Omental fat pad (tissue), 4 donors: ENCODE measurements at places on chromosomes 4 and X.

DNA sequence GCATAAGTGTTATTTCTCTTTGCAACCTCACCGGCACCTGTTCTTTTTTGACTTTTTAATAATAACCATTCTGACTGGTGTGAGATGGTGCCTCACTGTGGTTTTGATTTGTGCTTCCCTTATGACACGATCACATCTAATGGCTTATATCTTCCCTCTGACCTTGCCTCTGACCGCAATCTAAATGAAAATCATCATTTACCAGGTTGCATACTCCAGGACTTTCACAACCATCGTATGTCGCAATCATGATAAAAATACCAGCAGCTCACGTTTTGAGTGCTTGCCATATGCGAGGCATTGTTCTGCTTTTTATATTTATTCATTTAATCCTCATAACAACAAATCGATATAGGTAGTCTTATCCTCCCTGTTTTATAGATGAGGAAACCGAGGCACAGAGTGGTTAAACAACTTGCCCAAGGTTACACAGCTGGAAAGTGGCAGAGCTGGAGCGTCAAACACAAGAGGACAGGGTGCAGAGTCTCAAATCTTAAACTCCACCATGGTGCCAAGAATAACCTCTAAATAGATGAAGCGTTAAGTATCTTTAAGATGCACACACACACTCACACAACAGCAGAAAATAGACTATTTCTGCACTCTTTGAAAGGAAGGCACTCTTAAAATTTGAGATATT, 102.2 kb downstream of the SEL1L3 start:
- DNase-seq: no peak

DNA sequence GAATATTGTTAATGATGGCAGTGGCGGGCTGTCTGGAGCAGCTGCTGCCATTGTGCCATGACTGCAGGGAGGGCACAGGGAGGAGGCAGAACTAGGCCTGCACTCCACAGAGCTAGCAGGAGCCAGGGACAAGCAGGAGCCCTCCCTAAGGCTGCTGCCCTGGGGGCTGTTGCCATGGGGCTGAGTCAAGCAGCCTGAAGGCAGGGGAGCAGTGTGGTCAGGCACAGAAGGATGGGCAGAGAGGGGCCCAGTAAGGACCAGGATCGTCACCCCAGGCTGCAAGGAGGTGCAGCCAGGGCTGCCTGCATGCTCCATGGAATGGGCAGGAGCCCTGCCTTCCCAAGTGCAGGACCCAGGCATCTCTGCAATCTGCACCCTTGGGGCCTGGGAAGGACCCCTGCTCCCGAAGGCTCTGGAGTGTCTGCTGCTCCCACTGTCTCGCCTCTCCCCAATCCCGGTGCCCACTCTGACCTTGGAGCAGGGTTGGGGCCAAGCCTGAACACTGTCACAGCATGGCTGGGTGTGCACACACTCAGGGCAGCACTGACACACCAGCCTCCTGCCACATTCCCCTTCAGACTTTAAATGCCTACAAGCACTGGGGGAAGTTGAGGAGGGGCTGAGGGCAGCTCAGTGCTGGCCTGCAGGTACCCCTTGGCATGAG, 98.3 kb upstream of the GALNTL6 start:
- no peak for DNase-seq

- DNase-seq: no peak
These were observed 3.9 kb upstream of the PDLIM5 start for GRCh38 chr4:94447754-94448411.

- DNase-seq: no peak
These were observed 108.6 kb upstream of the MAD2L1 start for GRCh38 chr4:120175272-120175671.

DNA sequence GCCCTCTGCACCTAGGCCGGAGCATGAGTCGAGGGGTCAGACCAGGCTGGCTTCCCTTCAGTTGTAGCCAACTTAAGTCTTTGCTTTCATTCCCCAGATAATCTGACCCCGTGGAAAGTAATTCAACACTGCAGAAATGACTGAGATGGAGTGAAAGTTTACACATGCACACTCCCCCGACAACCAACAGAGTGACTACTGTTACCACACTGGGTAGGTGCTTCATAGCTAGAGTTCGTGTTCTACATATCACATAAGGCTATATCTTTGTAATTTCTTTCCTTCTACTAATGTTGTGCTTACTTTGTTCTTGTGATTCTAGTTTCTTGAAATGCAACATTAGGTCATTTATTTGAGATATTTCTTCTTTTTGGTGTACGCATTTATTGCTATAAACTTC, 7.2 kb upstream of the CTAG2 start:
- no peak for DNase-seq

DNA sequence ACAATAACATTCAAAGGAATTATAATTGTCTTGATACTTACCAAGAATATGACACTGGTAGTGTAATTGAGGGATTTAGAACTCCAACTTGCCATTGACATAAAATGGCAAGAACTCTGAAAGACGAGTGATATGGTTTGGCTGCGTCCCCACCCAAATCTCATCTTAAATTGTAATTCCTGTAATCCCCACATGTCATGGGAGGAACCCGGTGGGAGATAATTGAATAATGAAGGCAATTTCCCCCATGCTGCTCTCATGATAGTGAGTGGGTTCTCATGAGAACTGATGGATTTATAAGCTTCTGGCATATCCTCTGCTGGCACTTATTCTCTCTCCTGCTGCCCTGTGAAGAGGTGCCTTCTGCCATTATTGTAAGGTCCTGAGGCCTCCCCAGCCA, 1536.4 kb downstream of the TECRL start:
- DNase-seq: no peak

DNA sequence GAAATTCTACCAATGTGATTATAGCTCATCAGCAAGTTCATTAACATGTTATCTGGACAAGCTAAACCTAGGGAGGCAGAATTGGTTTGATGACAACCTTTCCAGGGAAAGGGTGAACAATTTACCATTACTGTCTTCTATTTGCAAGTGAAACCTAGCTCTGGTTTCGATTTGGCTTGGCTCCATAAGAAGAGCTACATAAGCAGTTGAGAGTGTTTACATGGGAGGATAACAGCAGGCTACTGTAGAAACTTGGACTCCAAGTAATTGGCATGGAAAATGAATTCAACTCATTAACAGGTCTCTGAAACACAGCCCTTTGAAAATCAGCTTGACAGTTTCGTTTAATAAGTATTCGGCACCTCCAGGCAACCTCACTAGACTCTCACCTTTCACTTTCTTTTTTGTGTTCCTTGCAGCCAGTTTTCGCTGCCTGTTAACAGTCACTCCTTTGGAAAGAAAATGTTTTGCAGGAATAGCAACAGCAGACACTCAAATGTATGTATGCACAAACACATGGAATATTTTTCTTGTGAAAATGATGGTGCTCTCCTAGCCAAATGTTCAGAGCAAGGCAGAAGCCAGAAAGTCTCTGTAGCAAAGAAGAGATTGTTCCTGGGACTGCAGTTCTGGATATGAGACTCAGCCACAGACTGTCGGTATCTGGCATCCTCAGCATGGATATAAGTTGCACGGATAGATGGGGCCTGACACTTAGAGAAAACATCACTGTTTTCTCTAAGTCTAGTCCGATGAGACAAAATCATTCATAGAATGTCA, 27.5 kb downstream of the POU3F4 start:
- no peak for DNase-seq

DNA sequence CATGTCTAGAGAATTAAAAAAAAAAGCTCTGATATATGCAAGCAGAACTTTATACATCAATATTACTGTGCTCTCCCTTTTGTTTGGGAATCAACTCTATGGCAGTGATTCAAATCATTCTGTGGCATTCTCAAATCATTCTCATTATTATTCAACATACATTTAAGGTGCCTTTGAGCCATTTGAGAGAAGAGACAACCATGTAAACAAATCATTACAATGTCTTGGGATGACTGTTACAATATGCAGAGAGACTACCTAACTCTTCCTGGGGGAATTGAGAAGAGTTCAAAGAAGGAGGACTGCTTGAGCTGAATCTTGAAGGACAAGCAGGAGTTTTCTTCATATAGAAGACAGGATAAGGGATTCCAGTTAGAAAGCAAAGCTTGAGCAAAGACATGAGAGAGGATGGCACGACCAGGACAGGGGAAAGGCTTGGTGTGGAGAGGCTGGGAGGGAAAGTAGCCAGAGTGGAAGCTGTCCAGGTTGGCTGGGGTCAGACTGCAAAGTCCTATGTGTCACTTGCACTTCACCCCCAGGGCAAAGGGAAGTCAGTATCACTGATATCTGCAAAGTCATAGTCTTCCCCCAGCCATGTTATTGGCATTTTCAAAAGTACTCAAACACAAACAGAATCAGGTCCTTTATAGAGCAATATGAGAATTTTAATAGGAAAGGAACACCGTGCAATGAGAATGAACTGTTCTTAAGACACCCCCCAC, 9.0 kb downstream of the SEC24D start:
- DNase-seq: no peak

GRCh38 chr4:105022811-105023667, 123.6 kb upstream of the TET2 start:
- no peak for DNase-seq

GRCh38 chr4:75494563-75494962, 19.6 kb downstream of the RCHY1 start:
- DNase-seq: no peak

DNA sequence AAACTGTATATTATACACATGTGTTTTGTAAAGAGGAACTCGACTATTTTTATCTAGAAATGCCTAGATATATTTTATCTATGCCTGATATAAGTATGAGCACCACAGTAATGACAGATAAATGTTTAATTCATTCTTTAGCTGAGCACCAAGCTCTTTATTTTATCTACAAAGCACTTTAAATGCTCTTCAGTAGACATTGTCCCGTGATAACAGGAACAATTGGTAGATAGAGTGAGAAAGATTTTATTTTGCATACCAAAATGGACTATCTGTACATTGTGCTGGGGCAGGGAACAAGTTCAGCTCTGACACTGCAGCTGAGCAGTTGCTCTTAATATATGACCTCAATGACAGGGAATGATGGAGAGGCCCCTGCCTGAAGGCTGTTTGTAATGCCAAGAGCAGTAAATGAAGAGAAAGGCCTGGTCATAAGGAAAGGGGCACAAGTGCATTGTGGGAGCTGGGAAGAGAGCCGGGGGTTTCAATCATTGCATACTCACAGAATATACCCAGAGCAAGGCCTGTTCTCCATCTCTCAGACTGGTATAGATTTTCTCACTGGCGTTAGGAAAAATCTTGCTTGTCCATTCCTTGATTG, 57.3 kb downstream of the SEPTIN11 start:
- no peak for DNase-seq

DNA sequence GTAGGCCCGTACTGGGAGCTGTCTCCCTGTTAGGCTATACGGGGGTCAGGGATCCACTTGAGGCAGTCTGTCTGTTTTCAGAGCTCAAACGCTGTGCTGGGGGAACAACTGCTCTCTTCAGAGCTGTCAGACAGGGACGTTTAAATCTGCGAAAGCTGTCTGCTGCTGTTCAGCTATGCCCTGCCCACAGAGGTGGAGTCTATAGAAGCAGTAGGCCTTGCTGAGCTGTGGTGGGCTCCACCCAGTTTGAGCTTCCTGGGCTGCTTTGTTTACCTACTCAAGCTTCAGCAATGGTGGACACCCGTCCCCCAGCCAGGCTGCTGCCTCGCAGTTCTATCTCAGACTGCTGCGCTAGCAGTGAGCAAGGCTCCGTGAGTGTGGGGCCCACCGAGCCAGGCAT, 27.3 kb upstream of the PHEX start:
- DNase-seq: no peak

- no peak for DNase-seq
These were observed 547.0 kb downstream of the ARAP2 start for GRCh38 chr4:35697210-35697736.

DNA sequence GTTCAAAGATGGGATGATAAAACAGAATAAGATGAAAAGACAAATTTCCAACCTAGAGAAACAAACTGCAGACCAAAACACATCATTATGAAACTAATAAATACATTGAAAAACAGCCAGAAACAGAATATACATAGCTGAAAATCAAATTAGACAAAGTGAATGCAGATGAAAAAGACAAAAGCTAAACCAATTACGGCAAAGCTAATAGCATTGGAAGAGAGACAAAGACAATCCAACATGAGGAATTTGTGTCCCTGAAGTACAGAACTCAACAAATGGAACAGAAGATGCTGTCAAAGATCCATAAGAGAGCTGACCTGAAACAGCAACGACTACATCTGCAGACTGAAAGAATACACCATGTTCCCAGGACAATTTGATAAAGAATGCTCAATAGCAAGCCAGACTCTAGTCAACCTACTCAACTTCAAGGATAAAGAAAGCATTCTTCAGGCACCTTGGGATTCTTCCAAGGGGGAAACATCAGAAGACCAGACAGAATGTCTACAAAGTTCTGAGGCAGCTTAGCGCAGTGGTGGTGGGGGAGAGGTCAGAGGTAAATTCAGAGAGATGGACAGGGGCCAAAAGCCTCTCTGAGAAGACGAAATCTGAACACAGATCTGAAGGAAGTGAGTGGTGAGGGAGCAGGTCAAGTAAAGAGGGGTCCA, 27.4 kb upstream of the IRAK1 start:
- DNase-seq: no peak

DNA sequence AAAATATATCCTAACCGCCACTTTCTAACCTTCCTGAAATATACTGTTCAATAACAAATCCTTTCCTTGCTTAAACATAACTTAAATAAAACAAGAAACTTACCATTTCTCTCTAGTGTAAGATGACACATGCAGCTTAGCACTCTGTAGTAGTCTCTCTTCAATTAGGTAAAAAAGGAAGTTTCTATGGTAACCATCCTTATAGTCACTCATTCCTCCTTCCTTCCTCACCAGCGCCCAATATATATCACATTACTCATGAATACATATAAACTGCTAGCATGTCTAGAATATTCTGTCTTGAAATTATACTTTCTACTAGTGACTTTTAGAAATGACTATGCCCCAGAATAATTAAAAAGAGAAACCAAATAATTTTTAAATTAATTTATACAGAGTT, 112.2 kb downstream of the SNCA start:
- DNase-seq: no peak

GRCh38 chr4:8215001-8215427, 15.9 kb downstream of the SH3TC1 start:
- no peak for DNase-seq

- no peak for DNase-seq
These were observed 102.4 kb upstream of the PLAC1 start for GRCh38 chrX:134760650-134761049.

GRCh38 chr4:133638751-133639150, 489.7 kb downstream of the PCDH10 start:
- no peak for DNase-seq

DNA sequence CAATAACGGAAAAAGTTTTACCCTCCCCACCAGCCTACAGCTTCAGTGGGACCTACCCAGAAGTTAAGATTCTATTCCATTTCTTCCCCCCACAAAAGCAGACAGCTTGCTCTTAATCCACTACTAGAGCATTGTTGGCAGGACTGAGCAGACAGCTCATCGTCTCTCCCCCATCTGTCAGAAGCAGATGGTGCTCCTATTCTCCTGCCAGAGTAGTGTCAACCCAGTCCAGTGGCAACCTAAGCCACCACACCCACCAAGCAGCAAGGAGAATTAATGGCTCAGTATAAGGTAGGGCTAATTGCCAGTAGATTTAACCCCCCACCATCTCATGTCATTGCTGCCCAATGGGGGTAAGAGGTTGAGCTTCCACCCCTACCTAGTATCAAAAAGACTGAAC, 62.0 kb downstream of the AWAT2 start:
- DNase-seq: no peak

GRCh38 chrX:47146936-47147859, 2.2 kb downstream of the RBM10 start:
- DNase-seq: no peak
